ENCODE measurements at places on chromosomes 4 and X. TPM values are rescaled to one million over a fixed set of nuclear protein-coding genes. Genes with fewer than 3 reads are reported as not detected.
A peak's percentile ranks its signal among the peaks of the same experiment; 100 is the strongest.

PIR gene
- 5.5 TPM for total RNA-seq

DNA sequence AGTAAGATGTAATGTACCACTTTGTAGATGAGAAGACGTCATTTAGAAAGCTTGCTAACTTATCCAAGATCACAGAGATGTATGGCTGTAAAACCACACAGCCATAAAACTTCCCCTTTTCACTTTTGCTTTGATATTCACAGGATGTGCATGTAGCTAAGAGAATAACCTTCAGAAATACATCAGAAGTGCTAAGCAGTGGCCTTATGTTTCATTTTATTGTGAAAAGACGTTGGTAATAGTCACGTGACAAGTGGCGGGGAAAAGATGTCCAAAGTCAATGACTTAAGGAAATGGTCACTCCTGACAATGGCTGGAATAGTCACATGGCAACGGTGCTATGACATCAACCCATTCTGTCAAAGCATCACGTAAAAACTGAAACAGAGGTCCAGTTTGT is 12.9 kb upstream of the WDR17 start:
- no peak for DNase-seq
- no peak overlapping the region for H3K4me3 ChIP-seq
- H3K27ac ChIP-seq: no peak overlapping the region
- no peaks in the 10 kb centered on the region for H3K4me1 ChIP-seq
- H3K36me3 ChIP-seq: no peaks in the 10 kb centered on the region

- H3K27me3 ChIP-seq: no peaks in the 10 kb centered on the region
- H3K4me1 ChIP-seq: peaks cover 6% of the 10 kb centered on the region
- no peaks in the 10 kb centered on the region for H3K36me3 ChIP-seq
- no peak overlapping the region for H3K4me3 ChIP-seq
Measured at GRCh38 chr4:185426960-185427688, 1.4 kb upstream of the UFSP2 start.

DNA sequence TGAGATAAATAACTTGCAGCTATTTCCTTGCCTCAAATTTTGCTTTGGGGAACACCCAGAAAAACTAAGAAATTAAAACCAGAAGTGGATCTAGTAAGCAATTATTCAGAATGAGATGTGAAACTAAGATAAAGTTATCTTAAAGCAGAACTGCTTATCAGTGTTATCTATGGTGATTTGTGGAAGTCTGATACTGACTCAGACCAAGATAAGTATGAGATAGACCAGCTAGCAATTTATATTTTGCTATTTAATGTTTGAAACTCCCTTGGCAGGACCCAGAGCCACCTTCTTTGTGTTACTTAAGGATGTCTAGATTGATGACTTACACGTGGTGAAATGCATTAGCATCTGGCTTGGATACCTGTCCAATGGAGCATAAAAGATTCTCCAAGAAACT is 368.1 kb downstream of the EPHA5 start:
- DNase-seq: peak; percentile 76
- H3K4me3 ChIP-seq: no peak overlapping the region
- H3K27me3 ChIP-seq: no peaks in the 10 kb centered on the region
- no peak overlapping the region for H3K27ac ChIP-seq
- H3K4me1 ChIP-seq: peaks cover 3% of the 10 kb centered on the region
- H3K36me3 ChIP-seq: no peaks in the 10 kb centered on the region
